ENCODE measurements at places on chromosomes 2 and 18.

- no peak for DNase-seq
These were observed 97.9 kb upstream of the ATL2 start for GRCh38 chr2:38474715-38475566.

DNA sequence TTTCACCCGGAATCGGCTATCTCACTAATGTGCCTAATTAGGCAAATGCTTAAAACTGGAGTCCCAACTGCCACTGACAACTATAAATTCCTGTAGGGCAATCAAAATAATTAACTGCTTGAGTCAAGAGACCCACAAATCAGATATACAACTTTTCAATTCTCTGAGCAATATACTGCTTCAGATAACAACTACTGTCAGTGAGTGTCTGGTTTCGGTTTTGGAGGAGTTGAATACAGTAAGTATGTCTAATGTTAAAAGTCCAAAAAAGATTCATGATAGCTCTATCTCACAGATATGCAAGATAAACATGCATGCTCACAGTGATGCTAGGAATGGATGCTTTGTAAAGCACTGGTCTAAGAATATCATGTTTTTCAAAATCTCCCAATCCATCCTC, 283.3 kb downstream of the NRXN1 start:
- peak; percentile 2 for DNase-seq

DNA sequence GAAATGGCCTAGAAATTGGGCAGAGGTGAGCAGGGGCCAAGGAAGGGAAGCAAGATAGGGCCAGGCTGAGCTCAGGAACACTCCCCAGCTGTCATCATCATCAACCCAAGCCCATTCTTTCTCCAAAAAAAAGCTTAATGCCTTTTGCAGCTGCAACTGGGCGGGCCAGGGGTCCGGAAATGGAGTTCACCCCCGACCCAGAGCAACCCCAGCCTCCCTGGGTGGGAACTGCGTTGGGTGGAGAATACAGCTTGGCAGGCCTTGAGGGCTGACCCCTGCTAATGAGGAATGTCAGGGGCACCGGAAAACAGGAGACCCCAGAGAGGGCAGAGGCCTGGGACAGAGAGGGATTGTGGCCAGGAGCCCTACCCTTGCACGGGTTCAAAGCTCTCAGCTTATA, 64.8 kb downstream of the TNS1 start:
- DNase-seq = no peak

DNA sequence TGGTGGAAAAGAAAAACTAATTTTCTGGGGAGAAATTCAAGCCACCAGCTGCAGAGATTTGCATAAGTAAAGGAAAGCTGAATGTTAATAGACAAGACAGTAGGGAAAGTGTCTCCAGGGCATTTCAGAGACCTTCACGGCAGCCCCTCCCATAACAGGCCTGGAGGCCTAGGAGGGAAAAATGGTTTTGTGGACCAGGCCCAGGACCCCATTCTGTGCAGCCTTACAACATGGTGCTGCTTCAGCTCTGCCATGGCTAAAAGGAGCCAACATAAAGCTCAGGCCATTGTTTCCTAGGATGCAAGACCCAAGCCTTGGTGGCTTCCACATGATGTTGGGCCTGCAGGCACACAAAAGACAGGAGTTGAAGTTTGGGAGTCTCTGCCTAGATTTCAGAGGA, 697.1 kb downstream of the SOCS6 start:
- DNase-seq = no peak

GRCh38 chr18:79515944-79516351, 120.2 kb downstream of the NFATC1 start:
- peak; percentile 27 for DNase-seq

- DNase-seq = no peak
These were observed 320.4 kb downstream of the DLGAP1 start for GRCh38 chr18:4134700-4135099.

GRCh38 chr2:150847578-150847977, 360.1 kb upstream of the RND3 start:
- DNase-seq = no peak

GRCh38 chr2:104140361-104140760, 713.6 kb upstream of the POU3F3 start:
- DNase-seq = no peak

DNA sequence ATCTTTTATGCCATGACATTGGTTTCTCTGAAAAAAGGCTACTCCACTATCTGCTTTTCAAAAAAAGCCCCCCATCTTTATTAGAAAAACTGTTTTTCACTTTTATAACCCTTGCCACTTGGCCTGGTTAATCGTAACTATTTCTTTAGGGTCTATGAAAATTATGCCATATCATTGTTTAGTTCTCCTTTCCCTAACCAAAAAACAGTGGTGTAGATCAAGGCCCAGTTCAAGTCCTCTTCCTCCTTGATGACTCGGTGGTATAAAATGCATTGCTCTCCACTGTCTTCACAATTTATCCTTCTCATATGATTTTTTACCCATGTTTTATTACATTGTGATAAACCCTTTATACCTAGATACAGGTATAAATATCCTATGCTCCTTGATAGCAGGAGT, 205.5 kb downstream of the ZNF521 start:
- DNase-seq = no peak

GRCh38 chr2:118902266-118903028, 39.5 kb upstream of the MARCO start:
- DNase-seq = no peak

- DNase-seq = no peak
These were observed 30.5 kb upstream of the RMDN2 start for GRCh38 chr2:37894601-37895000.

- no peak for DNase-seq
These were observed 107.6 kb upstream of the ODC1 start for GRCh38 chr2:10555810-10556111.

GRCh38 chr2:205017381-205017780, 472.1 kb downstream of the PARD3B start:
- no peak for DNase-seq

GRCh38 chr18:50992351-50992762, 24.5 kb downstream of the ELAC1 start:
- DNase-seq = peak; percentile 15

- peak; percentile 57 for DNase-seq
These were observed 348.6 kb downstream of the DLGAP1 start for GRCh38 chr18:4106407-4107033.

DNA sequence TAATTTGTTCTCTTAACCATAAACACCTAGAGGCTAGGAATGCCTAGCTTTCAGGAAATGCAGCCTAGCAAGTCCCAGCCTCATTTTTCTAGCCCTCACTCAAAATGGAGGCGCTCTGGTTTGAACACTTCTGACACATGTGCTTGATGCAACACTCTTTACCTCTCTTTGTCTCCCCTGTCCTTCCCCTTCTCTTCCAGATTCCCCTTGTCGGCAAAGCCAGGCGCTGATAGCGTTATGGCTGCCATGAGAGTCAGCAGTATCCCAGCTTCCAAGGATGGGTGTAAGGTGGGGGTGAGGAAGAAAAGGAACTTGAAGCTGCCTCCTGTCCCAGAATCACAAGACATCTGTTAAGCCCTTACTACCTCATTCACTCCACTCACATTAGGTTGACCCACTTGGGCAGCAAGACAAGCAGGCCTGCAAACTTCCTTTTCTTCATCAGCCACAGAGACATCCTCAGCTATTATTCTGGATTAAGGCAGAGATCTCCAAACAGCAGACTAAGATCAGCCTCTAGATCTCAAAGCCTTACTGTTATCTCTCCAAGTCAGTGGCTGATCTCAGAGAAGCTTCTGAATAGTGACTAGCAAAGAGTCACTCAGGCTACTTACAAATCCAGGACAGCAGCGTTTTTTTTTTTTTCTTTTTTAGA, 1.9 kb upstream of the ST3GAL5 start:
- DNase-seq = no peak

- DNase-seq = peak; percentile 22
These were observed 181.8 kb downstream of the PHLPP1 start for GRCh38 chr18:62897153-62897552.

GRCh38 chr2:64488050-64488974, 34.4 kb downstream of the LGALSL start:
- peak; percentile 33 for DNase-seq

- no peak for DNase-seq
These were observed 339.1 kb upstream of the GALNT5 start for GRCh38 chr2:156918410-156918809.

DNA sequence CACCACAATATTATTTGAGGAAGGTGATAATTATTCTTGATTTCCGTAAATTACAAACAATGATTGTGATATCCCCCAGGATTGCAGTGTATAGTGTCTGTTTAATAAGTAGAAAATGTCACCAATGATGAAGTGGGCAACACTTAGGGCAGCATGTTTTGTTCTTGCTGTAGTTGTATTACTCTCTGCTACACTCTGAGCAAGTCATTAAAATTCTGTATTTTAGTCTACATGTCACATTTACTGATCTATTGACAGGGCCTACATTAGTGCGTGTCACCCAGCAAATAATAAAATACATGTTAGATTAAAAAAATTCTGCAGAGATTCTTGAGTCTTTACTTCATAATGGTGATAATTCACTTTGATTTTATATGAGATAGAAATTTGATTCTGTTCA, 247.6 kb downstream of the TMX3 start:
- no peak for DNase-seq

- no peak for DNase-seq
These were observed 224.7 kb downstream of the ACKR3 start for GRCh38 chr2:236794176-236794957.

DNA sequence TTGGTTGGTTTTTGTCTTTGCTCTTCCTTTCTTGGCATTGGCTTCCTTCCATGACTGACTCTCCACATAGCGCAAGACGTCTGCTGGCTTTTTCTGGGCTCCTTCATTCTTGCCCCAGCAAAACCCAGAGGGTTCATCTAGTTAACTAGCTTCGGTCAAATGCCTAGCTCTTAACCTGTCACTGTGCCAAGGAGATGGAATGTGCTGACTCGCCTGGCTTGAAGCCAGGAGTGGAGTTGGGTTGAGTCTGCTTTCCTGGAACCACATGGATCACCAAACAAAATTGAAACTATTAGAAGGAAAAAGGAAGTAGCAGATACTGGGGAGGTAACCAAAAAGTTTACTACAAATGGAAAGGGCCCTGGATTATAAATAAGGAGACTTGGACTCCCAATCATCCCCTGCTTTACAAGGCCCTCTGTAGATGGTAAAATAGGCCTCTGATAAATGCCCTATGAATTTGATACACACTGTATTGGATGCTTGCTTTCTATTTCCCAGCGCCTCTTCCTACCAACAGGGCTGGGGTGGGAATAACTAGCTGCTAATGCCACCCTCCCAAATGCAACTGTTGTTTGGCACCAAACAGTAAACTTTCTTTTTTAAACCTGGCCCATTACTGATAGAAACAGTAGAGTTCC, 11.3 kb downstream of the MALT1 start:
- DNase-seq = peak; percentile 67

- no peak for DNase-seq
These were observed 32.7 kb downstream of the CARF start for GRCh38 chr2:202944816-202945215.

- DNase-seq = peak; percentile 13
These were observed 13.7 kb downstream of the HES6 start for GRCh38 chr2:238225911-238226697.

DNA sequence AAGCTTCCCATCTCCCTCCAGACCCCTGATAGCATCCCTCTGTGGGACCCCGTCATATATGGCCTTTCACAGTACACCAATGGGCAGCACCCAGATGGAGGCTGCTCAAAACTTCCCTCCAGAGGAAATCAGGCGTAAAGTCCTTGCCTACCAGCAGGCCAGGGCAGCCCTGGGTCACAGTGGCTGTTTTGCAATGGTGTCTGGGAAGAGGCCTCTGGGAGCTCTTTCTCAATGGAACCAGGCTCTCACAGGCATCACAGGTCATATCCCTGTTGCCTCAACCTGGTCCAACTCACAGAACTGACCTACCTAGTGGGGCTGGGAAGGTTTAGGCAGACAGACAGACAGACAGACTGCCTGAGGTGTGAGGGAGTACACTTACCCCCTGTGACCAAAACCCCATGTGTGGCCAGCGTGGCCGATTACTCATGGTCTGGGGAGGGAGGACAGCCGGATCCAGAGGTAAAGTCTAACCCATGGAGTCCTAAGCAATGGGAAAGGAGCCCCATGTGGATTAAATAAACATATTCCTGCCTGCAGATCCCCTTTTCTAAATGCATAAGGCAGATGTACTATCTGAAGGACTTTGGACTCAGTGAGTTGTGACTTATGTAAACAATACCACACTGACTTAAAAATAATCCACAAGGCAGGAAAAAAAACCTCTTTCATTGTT, 58.2 kb downstream of the BCL2L11 start:
- peak; percentile 32 for DNase-seq

GRCh38 chr18:46563317-46563716, 93.7 kb downstream of the LOXHD1 start:
- no peak for DNase-seq

GRCh38 chr18:80124131-80124530, 15.1 kb downstream of the ADNP2 start:
- DNase-seq = no peak

DNA sequence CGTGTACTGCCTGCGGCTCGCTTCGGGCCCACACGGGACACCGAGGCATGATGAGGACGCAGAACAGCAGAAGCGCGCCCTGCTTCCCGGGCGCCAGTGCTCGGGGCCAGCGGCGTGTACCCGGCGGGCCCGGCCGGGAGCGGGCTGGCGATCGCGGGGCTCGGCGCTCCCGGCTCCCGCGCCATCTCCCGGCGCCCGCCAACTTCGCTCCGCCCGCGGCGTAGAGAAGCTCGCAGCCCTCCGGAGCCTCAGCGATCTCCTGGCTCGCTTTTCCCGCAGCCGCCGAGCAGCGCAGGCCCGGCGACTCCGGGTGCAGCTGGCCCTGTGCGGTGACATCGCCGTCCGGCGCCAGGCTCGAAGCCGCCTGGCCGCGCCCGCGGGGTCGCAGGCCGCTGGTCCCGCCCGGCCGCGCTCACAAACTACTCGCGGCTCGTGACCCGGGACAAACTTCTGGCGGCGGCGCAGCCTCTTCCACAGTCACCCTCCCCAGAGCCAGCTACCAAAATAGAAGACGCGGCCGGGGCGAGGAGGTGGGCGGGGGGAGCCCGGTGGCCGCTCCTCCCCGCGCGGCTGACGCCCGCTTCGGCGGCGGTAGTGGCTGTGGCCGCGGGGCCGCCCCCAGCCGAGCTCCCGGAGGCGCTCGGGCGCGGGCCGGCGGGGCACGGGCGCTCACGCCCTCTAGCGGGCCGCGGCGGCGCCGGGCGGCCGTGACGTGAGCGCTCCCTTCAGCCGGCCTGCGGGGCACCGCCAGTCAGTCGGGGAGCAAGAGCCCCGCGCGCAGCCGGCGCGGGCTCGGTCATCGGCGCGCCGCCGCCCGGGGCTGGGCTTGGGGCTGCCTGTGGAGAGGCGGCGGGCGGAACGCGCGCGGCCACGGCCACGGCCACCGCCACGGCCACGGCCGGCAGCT, at the start of gene PTPRM:
PTPRM (plus strand) TSS at position 750 of the 907 bp plus-strand sequence. CDS start 503 bp downstream, outside the sequence.
- DNase-seq = peak; percentile 54
